ENCODE measurements at places on chromosomes 11 and 22.

GRCh38 chr11:30395751-30396150, 72.8 kb downstream of the ARL14EP start:
- no peak for DNase-seq

GRCh38 chr11:9132203-9132878, 40.9 kb upstream of the SCUBE2 start:
- no peak for DNase-seq

- peak; percentile 95 for DNase-seq
Measured at GRCh38 chr11:57638005-57638781, 11.5 kb downstream of the YPEL4 start.

GRCh38 chr11:116263019-116263418, 509.8 kb downstream of the BUD13 start:
- no peak for DNase-seq

- no peak for DNase-seq
Measured at GRCh38 chr11:121654259-121654842, 201.6 kb upstream of the SORL1-AS1 start.

- peak; percentile 2 for DNase-seq
Measured at GRCh38 chr11:313787-314553, at the start of gene IFITM1. Gene IFITM1 (plus strand): TSS chr11:314040. CDS start chr11:314171, 131 bp downstream.

- DNase-seq = peak; percentile 88
Measured at GRCh38 chr11:126115816-126116331, 53.2 kb upstream of the CDON start.
